ENCODE measurements at places on chromosomes 12 and 14.

GRCh38 chr12:55982319-55982936 lies 8.6 kb downstream of the RAB5B start:
- DNase-seq: no peak

- DNase-seq: no peak
Observed at GRCh38 chr12:71955970-71956369, 17.3 kb downstream of the TPH2 start.

GRCh38 chr12:23423097-23423687 lies 526.3 kb downstream of the SOX5 start:
- DNase-seq: no peak

DNA sequence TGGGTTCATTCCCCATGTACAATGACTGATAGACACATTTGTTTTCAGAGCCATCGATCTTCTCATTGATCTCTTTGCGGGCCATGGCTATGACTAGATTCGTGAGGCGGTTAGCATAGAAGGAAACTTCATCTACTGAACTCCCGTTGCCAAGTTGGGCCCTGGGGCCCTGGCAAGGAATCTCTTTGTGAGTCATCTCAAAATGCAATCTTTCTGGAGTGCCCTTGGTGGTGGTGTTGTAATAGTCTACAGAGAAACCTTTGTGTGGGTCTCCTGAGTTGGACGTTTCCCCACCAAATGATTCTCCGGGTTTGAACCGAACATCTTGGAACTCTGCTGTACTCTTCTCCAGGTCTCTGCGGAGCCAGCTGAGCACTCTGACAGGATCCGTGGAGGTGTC lies 20.4 kb downstream of the AKAP3 start:
- DNase-seq: no peak

GRCh38 chr14:69287098-69288010 lies 27.4 kb downstream of the GALNT16 start:
- DNase-seq: no peak

GRCh38 chr14:101573289-101573688 lies 12.0 kb downstream of the DIO3 start:
- DNase-seq: no peak

- no peak for DNase-seq
Observed at GRCh38 chr12:47570151-47570550, 135.7 kb downstream of the RPAP3 start.

DNA sequence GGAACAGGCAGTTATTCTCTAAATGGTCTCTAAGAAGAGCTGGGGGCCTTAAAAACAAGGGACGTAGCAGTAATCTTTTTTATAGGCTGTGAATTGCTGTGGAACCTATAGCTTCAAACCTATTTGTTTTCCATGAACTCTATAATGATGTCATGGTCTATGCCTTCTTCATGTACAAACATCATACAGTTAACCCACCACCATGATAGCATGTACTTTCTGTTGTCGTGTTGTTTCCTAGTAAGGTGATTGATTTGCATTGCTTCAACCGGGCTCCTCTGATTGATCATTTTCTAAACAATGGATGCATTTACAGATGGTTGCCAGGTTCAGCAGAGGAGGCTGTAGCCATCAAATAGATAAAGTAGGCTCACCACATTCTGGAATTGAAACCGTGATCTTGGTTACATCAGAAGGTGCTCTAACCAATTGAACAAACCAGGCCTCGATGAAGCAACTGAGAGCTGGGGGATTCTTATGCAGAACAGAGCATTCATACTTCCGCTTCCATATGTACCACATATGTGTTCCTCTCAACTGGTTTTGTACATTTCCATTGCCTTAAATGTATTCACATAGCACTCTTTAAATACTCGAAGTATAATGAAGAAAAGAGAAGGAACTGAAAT lies 25.6 kb upstream of the PCNX1 start:
- DNase-seq: no peak

- no peak for DNase-seq
Observed at GRCh38 chr14:91464615-91465205, 45.4 kb downstream of the PPP4R3A start.

DNA sequence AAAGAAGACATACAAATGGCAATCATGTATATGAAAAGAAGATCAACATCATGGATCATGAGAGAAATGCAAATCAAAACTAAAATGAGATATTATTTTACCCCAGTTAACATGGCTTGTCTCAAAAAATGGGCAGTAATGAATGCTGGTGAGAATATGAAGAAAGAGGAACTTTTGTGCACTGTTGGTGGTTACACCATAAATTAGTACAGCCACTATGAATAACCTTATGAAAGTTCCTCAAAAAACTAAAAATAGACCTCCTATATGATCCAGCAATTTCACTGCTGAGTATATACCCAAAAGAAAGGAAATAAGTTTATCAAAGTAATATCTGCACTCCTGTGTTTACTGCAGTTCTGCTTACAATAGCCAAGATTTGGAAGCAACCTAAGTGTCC lies 151.7 kb downstream of the PDZRN4 start:
- no peak for DNase-seq

- no peak for DNase-seq
Observed at GRCh38 chr12:64665514-64665913, 55.2 kb downstream of the RASSF3 start.

DNA sequence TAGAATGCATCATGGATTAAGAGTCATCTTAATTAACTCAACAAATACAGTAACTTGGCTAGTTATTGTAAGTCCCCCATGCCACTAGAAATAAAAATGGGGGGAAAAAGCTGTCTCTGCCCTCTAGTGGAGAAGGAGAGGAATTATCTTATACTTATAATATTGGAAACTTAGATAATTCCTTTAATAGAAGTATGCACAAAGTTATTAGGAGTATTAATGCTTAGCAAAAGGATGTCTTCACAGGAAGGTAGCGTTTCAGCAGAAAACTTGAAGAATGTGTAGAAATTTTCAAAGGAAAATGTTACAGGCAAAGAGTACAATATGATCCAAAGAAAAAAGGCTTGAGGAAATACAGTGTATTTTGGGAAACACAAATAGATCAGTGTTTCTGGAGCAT lies 19.8 kb downstream of the OR5AU1 start:
- no peak for DNase-seq

- DNase-seq: peak; percentile 82
Observed at GRCh38 chr14:99271951-99272631, at the start of gene BCL11B. BCL11B (minus strand) TSS chr14:99272197; CDS start chr14:99271218, 979 bp downstream.

GRCh38 chr14:104637546-104638003 lies 33.0 kb upstream of the TMEM179 start:
- DNase-seq: no peak

GRCh38 chr14:36947362-36947761 lies 225.0 kb downstream of the SLC25A21 start:
- no peak for DNase-seq

DNA sequence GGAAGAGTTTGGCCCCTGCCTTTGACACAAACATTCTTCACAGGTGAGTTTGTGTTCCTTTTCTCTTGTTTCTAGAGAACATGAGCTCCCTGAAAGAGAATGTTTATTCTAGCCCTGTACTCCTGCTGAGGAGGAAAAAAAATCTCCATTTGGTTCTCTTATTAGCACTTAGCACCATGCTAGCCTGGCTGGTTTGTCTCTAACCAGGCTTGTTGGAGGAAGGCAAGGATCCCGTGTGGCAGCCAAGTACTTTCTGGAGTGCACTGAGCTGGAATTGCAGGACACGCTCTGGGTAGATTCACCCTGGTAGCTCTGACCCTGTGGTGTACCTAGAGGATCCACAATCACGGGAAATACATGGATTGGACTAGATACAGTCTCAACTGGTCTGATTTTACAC lies 41.9 kb downstream of the KCNA1 start:
- DNase-seq: no peak

DNA sequence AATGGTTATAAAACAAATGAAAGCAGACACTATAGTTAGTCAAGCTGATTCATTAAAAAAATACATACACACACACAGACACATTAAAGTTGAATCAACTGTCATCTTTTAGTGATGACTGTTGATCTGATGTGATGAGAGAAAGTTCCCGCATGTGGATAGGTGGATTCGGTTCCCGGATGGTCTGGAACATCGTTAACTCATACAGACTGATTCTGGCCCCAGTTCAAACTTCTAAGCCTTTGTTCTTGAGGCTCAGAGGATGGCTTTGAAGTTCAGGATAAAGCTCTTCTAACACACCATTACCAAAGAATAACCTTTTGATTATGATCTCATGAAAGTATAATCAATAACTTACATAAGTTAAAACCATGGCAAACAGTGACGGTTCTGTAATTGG lies 27.5 kb downstream of the WIF1 start:
- DNase-seq: no peak

DNA sequence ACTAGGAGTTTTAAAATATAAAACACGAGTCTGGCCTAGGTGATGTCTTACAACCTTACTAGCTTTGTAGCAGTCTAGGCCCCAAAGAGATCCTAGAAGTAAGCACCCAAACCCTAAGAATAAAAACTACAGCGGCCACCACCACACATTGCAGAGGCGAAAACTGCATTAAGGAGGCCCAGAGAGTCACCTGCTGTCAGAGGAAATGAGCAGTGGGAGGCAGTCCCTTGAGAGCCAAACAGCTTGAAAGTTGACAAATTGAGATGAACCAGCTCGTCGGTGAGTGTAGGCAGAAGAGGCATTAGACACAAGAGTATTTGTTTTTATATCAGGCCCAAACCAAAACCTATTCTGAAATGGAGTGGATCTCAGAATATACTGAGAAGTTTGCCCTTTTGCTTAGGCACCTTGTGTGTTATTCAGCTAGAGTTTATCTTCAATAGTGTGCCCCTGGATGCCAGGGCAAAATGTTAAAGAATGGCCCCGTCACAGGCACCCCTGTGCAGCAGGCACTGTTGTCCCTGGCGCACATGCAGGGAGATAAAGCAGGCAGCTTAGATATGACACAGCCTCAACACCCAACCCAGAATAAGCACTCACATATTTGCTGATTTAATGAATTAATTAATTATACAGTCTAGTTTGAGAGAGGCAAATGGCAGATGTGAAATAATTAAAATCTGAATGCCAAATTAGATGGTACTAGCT lies 56.7 kb downstream of the TTC7B start:
- DNase-seq: no peak

DNA sequence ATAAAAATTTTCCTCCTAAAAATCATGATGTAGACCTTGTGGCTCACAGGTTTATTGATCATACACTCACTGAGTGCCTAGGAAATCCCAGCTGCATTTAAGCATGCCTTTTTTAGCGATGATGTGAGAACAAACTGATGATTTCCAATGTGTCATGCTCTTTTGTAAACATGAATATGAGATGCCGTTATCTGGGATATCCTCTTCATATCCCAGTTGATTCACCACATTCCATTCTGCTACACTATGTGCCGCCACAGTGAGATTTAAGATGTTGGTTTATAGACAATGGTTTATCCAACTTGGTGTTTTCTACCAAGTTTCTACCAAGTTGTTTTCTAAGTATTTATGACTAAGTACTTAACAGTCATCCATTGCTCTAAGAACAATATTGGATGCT lies 5.2 kb downstream of the OR4E1 start:
- DNase-seq: no peak

DNA sequence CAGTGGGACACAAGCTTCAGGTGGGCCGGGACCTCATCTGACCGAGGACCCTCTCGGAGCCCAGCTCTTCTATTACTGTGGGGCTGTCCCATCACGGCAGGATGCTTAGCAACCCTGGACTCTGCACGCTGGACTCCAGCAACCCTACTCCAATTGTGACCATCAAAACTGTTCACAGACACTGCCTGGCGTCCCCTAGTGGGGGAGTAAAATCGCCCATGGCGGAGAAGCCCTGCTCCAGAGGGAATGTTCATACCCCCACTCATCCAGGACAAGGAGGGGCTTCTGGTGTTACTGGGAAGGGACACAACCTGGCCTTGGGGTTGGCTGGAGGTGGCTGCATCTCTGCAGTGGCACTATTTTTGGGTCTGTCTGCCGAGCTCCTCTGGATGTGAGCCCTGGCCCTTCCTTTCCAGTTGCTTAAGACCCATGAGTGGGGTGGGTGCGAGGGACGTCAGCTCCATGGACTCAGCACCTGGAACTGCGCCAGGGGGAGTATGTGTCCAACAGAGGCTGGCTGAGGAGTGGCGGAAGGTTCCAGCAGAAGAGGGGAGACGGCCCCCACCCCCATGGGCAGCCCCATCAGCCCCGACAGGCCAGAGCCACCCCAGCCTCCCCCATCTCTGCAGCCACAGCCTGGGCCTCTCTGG lies 103.8 kb downstream of the RFLNA start:
- no peak for DNase-seq
